NCI-H187 treated with DMSO at 0.1 percent for 48 hours (cell line): ENCODE measurements at places on chromosomes 1 and 21.

GRCh38 chr1:9639227-9639626, 12.3 kb upstream of the PIK3CD start:
- no peak for DNase-seq

GRCh38 chr1:154931940-154932487, 4.5 kb downstream of the PMVK start:
- no peak for DNase-seq

- DNase-seq, result no peak
Measured at GRCh38 chr1:74357150-74357549, 122.0 kb downstream of the TNNI3K start.

GRCh38 chr21:22083899-22084298, 1085.7 kb downstream of the NCAM2 start:
- DNase-seq, result no peak

DNA sequence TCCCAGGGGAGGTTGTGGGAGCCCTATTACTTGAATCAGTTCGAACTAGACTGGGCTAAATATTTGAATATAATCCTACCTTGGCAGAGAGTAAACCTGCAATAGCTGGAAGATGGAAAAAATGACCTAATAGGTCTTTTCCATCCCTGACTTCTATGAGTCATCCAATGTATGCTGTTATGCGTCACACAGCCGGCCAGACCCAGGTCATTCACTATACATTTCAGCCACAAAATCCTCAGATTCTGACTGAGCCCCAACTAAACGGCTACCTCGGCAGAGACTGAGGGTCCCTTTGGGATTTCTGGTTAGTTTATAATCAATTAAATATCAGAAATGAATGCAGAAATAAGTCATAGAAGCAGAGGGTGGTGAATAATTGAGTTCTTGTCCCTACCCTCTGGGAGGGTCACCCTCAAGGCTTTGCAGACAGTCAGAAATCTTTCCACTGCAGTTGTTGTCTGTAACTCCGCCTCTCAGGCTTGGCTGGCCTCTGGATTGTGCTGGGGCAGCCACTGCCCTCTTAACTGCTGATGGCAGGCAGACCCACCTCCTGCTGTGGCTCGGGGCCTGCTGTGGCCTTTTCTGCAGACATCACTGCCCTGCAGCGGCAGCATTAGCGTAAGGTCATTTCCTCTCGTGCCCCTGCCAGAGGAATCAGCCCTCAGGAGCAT, 240.5 kb downstream of the TGFB2 start:
- DNase-seq, result no peak

DNA sequence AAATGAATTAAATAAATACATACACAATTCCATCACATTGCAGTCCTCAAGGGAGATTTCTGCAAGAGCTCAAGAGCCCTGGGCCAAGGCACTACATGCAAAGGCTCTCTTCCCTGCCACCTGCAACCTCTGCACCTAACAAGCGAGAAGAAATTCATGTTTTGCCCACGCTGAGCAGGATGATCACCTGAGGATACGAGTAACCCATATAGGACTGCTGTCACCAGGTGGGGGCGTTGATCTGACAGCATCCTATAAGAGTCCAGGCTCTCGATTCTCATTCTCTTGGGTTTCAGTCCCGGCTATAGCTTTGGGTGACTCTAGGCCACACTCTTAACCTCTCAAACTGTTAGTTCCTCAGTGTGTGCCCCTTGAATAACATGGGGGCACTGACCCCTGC, 18.7 kb upstream of the SPOCD1 start:
- DNase-seq, result no peak

GRCh38 chr1:1989789-1990188, 13.8 kb downstream of the CFAP74 start:
- DNase-seq, result no peak

GRCh38 chr1:183773482-183774274, 31.2 kb upstream of the RGL1 start:
- DNase-seq, result no peak

- DNase-seq, result no peak
Measured at GRCh38 chr1:7121622-7121988, 336.4 kb downstream of the CAMTA1 start.

GRCh38 chr1:15758953-15759661, 512 bp downstream of the FBLIM1 start:
- no peak for DNase-seq

DNA sequence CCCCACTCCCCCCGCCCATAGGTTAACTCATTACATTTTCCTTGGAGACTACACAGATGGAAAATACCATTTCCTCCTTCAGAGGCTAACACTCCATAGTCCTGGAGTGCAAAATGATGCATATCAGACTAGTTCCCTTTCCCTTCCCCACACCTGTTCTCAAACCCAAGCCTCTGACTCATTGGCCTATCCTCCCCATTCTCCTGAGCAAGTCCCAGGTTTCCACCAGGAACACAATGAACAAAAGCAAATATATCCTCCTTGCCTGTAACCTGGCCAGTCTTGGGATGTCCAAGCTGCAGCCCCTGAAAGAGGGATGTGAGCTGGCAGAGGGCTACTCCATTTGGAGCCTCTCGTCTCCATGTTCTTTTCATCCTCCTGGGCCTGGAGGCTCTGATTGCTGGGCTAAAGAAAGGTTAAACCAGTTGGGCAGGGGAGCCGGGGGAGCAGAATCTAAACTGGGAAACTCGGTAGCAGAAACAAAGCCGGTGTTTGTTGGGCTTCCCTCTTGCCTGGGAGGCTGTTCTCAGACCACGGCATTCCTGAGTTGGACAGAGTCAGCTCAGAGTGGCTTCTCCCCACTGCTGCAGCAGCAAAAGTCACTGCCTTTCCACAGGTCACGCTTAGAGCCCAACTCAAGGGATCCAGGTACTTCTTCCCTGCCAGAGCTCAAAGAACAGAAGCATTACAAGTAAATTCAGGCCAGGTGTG, 13.9 kb downstream of the SSR2 start:
- DNase-seq, result no peak

DNA sequence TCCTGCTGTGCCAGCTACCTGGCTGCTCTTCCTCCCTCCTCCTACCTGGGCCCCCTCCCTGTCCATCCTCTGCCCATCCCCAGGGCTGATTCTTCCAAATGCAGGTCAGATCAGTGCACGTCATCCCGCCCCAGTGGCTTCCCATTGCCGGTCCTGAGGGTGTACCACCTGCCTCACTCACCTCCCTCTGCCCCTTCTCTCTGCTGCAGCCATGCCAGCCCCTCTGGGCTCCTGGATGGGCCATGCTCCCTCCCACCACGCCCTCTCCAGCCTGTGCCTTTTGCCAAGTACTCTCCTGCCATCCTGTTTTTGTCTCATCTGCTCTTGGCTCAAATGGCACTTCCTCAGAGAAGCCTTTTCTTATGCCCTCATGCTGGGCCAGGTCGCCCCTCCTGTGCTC, 95.8 kb downstream of the ARHGEF10L start:
- DNase-seq, result no peak

DNA sequence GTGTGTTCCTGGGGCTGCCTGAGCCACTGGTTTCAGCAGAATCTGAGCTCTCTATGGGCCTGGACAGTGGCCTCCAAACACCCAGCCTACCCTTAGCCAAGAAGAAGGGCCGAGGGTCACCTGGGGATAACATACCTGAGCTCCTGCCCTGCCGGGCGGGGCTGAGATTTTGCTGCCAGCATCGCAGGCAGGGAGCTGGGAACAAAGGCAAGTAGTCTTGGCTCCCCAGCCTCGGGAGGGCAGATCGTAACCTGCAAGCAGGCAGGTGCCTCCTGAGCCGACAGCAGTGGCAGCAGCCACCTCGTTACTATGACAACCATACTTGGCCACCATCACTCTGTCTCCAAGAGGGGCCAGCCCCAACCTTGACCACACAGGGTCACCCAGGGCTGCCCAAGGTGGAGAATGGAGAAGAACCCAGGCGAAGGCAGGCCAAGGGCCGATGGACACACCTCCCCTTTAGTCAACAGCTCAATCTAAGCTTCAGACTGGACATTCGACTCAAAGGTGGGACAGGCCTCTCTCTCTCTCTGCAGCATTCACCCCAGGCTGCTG, 54.6 kb downstream of the TOMM20 start:
- DNase-seq, result no peak

DNA sequence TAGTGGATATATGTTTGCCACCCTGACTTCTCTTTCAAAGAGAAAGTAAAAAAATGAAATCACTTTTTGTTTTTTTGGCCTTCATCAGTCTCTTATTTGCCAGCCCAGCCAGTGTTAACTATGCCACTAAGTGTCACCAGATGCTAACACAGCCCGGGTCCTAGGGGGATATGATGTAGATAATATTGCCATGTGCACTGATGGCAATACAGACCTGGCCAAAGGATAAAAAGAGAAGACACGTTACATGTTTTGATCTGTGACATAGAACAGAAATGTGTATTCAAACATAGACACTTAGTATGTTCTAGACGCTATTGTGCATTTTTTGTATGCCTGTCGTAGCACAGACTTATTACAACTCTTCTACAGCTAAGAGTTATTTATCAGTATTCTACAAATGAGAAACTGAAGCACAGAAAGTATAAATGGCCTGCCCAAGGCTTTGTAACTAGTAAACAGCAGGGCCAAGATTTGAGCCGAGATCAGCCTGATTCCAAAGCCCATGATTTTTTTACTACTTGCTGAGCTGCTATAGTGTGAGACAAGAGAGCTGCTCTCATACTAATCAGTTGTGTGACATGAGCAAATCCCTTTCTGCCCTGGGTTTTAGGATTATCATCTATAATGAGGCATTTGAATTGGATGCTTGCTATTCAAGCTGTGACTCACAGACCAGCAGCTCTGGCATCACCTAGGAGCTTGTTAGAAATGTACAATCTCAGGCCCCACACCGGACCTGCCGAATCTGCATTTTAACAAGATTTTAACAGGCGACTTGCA, 6.3 kb downstream of the LRRC53 start:
- DNase-seq, result no peak

DNA sequence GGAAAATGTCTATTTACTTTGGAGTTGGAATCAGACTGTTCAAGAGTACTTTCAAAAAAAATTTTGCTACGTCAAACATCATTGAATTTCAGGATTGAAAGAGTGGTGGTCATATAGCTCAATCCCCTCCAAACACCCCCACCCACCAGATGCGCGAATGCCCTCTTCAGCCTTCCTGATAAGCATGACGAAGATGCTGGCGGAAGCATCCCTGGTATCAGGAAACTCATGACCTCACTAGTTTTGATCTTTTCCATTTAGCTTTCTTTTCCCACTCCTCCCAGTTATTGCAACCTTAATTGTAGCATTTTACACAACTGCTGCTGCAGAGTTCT, 104.4 kb downstream of the LEPR start:
- DNase-seq, result no peak

DNA sequence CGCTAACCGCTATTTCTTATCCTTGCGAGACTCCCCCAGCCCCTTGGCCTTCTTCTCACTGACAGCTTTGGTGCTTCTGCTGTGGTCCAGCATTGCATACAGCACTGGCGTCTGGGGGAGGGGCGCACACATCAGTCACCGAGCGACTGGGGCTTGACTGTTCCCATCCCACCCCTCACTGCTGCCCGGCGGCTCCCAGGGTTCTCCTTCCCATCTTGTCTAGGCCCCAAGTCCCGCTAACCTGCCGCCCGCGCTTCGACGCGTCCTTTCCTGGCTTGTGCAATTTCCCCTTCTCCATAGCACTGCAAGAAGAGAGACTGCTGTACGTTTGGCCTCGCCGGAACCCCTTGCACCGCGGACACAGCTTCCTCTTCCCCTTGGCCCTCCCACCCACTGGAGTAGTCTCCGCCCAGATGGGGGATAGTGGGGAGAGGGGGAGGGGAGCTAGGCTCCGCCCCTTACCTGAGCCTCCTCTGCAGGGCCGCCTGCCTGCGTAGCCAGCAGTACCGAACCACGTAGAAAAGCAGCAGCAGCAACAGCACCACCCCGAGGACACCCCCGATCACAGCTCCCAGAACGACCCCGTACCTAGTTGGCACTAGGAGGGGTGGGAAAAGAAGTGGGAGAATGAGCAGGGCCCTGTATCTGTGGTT, 3.8 kb downstream of the MPZ start:
- peak; percentile 89 for DNase-seq

- no peak for DNase-seq
Measured at GRCh38 chr1:49526672-49527071, 497.1 kb downstream of the AGBL4 start.

- no peak for DNase-seq
Measured at GRCh38 chr1:219639876-219640577, 27.1 kb upstream of the ZC3H11B start.

DNA sequence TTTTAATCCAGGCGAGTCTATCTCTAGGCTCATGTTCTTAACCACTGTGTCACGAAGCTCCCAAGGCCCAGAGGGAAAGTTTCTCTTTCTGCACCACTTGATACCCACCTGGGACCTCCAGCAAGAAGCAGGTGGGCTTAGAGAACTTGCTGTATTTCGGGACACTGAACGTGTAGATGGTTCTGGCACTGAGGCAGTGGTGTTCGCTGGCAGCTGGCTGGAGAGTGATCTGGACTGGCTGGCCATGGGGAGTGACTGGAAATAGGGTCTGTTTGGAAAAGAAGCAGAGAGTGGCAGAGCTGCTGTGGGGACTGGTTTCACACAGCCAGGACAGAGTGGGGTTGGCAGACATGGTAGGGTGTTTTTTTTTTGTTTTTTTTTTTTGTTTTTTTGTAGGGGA, 16.4 kb upstream of the IL22RA1 start:
- DNase-seq, result no peak

DNA sequence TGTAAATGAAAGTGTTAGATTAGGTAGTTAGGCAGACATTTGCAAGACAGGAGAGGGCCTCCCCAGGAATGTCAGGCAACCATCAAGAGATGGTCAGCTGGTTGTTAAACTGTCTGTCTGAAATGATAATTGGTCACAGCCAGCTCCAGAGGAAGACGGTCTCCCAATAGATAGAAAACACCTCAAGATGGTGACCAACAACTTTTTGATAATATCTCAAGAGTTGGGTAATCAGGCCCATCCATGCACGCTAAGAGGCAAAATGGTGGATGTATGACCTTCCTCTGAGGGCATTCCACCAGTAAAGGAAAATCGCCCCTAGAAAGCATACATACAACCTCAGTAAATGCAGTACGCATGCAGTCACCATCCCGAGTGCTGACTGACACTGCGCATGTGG, 118.2 kb downstream of the MAP3K21 start:
- DNase-seq, result no peak

- no peak for DNase-seq
Measured at GRCh38 chr21:42059721-42060120, 11.4 kb upstream of the UMODL1 start.
